ENCODE measurements at places on chromosomes 3 and 15.

GRCh38 chr15:81007428-81008064 is 6.8 kb downstream of the TLNRD1 start:
- no peak for DNase-seq

- DNase-seq, result peak; percentile 39
Observed at GRCh38 chr15:92848852-92849598, 51.1 kb upstream of the CHD2 start.

DNA sequence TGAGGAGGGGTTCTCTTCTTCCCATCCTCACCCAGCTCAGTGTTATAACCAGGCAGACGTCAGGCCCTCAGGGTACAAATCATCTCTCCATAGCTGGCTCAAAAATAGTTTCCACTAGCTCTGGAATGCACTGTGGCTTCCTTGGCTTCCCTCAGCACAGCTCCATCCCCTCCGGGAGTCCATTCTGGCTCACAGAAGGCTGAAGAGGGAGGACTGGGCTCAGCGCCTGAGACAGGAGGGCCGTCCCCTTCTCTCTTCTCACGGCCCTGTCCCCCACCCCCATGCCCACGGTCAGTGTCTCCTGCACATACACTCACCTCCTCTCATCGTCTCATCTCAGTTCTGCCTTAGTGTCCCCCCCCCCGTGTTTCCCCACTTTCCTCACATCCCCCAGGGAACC is 50.1 kb downstream of the UMPS start:
- DNase-seq, result peak; percentile 36

- DNase-seq, result no peak
Observed at GRCh38 chr3:72462595-72463011, 385.6 kb downstream of the SHQ1 start.

GRCh38 chr3:33278163-33278562 is 921 bp downstream of the FBXL2 start:
- no peak for DNase-seq

GRCh38 chr3:129162729-129163579 is 2.1 kb upstream of the ISY1 start:
- DNase-seq, result no peak

DNA sequence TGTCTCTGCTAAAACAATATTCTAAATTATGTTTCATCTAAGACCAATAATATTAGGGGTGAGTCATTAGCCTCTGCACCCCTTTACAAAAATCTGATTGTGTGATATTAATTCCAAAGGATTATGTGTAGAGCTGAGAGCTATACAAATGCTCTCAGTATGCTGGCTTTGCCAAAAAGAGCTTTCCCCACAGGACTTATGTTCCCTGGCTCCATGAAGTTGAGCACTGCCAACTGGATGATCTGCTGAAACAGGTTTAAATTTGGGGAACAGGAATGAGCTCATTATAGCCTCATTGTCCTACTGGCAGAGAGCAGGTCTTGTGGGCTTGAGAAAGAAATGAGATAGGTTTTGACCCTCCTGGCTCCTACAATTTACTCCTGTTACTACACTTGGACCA is 347.8 kb upstream of the LMCD1 start:
- DNase-seq, result no peak

GRCh38 chr3:134713671-134714070 is 62.8 kb upstream of the KY start:
- DNase-seq, result no peak

All from HTR-8/SVneo (cell line).